Activated gamma-delta T cell (primary cell): ENCODE measurements at places on chromosomes 7 and 10.

DNA sequence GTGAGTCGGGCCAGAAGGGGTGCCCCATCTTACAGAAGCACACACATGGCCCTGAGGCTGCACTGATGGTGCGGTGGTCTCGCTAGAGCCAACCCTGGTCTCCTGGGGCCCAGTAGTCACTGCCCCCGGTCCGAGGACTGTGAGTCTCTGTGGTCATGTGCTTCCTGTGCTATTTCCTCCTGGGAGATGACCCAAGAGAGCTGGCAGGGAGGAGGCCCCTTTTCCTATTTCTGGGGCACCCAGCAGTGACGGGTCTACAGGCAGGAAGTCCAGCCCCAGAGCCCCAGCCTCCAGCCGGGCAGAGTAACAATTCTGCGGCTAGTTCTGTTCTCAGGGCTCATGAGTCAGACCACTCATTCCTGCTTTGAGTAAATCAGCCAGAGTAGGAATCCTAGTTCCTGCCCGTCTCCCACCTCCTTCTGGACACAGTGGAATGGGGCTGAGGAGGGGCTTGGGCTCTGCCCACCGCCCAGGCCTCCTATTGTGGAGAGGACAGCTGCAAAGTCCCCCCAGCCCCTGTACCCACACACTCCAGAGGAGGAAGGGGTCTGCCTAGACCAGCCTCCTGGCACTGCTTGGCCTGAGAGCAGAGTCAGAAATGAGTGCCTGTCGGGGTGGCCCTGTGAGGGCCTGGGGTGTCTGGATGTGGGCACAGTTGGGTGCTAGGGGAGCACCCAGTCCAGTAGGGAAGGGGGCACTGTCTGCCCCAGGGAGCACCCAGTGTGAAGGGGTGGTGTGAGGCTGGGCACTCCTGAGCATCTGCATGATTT lies 80.5 kb upstream of the PPIF start:
- DNase-seq: no peak

- no peak for DNase-seq
Measured at GRCh38 chr7:125878235-125878956, 948.8 kb upstream of the POT1 start.

DNA sequence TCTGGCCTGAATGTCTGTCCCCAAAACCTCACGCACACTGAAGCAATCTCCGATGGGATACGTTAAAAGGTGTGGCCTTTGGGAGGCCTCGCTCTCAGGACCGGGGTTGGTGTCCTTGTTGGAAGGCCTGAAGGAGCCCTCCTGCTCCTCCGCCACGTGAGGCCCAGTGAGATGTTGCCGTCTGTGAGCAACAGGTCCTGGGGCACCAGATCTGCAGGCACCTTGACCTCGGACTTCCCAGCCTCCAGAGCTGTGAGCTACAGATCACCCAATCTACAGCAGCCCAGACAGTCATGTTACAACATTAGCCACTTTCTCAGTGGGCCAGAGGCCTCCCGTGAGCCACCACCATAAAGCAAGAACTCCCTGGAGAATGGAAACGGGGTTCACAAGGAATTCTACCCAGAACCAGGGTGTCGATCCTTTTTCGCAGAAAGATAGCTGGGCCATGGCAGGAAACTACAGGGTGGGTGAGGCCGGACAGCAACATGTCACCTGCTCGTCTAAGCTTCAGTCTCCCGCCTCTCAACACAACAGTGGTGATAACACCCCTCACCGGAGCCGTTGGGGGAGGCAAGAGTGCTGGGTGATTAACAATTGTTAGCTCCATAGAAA lies 87.0 kb downstream of the DIP2C start:
- DNase-seq: no peak

DNA sequence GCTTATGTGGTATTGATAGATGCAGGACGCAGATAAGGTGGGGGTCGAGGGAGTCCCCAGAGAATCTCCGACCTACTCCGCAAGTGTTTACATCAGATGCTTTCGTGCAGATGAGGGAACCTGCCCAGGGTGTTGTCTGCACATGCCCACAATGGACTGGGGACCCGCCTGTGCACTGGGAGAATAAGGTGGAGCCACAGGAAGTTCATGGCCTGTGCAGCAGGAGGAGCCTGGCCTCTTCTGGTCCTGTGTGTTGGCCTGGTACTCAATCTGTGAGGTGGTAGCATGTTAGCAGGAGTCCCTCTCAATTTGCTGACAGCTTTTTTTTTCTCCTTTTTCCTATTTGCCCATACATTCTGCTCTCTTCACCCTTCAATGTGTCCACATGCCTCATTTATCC lies 54.1 kb upstream of the AKR1C1 start:
- DNase-seq: no peak

DNA sequence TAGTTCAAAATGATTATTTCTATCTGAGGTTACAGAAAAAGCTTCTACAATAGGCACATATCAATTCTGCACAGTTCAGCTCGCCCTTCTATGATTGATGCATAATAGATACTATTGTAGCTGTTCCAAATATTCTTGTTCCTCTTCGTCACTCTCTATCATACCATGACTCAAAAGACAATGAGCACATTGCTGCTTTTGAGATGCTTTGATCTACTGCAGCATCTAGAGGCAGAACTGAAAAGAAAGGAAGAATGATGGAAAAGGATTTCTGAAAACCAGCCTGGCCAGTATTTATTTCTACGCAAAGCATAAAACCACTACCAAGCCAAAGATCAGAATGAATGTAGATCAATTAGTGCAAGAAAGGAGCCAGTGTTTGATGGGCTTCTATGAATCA lies 59.3 kb upstream of the PLXDC2 start:
- no peak for DNase-seq

DNA sequence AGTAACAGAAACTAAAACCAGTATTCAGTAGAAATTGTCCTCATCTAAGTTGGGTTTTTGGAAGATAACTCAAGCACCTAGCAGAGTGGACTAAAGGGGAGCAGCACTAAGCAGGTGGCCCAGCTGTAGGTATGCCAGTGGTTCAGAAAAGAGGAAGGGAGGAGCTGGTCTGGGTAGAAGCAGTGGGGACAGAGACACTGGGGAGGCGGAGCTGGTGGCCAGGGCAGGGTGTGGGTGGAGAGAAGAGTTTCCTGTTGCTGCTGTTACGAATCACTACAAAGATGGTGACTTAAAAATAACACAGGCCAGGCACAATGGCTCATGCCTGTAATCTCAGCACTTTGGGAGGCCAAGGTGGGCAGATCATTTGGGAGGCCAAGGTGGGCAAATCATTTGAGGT lies 136.2 kb downstream of the WDR11 start:
- no peak for DNase-seq

DNA sequence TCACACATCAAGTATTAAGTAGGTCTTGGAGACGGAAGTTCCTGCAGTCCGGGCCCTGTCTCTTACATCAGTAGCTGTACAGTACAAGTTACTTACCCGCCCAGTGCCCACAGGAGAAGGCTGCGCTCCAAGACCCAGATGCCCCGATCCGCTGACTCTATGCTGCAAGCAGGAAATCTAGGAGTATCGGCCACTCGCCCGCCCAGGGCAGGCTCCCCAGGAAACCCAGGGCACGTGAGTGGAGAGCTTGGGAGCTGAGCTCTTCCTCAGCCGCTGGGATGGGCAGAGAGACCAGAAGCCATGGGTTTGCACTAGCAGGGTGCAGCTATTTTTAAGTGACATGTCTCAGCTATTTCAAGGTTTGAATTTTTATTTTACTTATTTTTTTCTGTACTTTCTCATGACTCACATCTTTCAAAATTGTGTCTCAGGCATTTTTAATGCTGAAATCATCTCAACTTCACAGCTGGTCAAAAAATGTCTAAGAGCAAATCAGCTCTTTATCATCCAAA lies 1.9 kb upstream of the GPER1 start:
- no peak for DNase-seq

GRCh38 chr7:98870807-98871491 lies 1.1 kb upstream of the TMEM130 start:
- no peak for DNase-seq

GRCh38 chr7:131499801-131500200 lies 56.6 kb downstream of the PODXL start:
- DNase-seq: no peak

DNA sequence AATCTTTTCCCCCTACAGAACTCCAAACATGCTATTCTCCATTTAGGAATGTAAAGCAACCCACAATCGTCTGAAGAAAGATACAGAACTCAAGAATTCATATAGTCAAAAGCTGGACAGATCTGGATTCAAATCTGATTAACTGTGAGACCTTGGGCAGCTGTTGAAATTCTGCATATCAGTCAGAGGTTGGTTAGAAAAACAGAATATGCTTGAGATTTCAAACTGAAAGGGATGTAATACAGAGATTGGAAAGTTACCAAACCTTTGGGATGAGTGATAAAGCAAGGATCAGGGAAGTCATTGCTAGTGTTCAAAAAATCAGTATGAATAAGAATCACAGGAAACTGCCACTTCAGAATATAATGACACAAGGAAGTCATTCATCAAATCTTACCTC lies 406.6 kb downstream of the HTR7 start:
- no peak for DNase-seq

GRCh38 chr7:127532736-127533135 lies 52.7 kb downstream of the GCC1 start:
- DNase-seq: no peak

- no peak for DNase-seq
Measured at GRCh38 chr7:39838326-39838725, 111.7 kb upstream of the CDK13 start.

DNA sequence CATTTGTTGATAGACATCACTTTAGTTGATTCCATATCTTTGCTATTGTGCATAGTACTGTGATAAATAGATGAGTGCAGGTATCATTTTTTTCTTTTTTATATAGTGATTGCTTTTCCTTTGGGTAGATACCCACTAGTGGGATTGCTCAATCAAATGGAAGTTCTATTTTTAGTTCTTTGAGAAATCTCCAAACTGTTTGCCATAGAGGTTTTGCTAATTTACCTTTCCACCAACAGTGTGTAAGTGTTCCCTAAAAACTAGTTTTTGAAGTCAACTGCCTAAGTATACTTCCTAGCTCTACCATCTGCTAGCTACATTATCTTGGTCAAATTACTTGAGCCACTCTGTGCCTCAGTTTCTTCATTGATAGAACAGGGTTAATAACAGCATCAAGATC lies 31.5 kb upstream of the RSBN1L start:
- no peak for DNase-seq
